NCI-H524 treated with DMSO at 0.1 percent for 48 hours (cell line): ENCODE measurements at places on chromosomes 6 and 20.

GRCh38 chr20:2103461-2104153 lies 2.0 kb downstream of the STK35 start:
- DNase-seq: no peak

- peak; percentile 43 for DNase-seq
Observed at GRCh38 chr6:167851370-167851952, 24.8 kb downstream of the AFDN start.

GRCh38 chr20:5670874-5671273 lies 79.3 kb upstream of the SHLD1 start:
- DNase-seq: no peak

- no peak for DNase-seq
Observed at GRCh38 chr6:82467338-82467737, 103.7 kb downstream of the TPBG start.

DNA sequence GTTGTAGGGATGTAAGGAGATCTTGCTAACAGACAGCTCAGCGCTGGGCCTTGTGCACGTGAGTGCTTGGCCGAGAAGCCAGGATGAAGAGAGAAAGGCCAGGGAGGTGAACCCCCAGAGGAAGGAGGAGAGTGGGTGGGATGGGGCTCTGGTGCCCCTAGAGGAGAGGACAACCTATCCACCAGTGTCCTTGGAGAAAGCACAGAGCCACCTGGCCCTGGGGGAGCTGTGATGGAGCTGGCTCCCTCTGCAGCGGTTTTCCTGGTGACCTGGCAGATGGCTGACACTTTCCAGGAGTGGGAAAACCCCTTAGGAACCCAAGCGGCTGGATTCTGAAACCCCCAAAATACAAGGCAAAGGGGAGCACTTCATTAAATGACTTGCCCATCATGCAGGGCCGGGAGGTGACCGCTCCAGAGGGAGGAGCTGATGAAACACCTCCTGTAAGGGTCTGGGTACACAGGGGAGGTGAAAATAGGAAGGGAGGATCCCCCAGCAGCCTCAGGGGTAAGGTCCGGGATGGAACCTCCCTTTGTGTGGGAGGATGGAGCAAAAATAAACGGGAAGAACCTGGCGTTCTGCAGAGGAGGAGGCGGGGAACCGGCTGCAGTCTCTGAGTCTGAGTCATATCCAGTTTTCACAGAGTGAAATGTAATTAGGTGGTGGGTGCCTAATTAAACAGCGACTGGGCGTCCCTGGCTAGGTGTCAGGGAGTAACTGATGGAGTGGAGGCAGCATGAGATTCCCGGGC lies 80.4 kb downstream of the SULF2 start:
- no peak for DNase-seq

GRCh38 chr20:15256676-15257568 lies 919.5 kb upstream of the FLRT3 start:
- no peak for DNase-seq

- DNase-seq: peak; percentile 95
Observed at GRCh38 chr6:15152700-15153099, 93.2 kb upstream of the JARID2 start.

DNA sequence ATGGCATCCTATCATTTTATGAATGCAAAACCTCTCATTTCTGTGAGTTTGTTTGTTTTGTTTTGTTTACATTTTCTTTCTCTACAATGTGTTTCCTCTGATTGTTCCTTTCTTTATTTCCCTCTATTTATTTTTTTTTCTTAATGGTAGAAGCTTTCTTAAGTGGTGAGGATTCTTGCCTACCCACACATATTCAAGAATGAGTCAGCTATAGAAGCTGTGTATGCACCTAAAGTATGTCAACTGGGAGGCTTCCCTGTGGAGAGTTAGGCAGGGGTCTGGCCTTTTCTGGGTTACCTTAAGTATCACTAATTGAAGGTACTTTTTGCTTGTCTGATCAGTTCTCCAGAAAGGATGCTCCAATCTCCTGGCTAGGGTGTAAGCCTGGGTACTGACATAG lies 354.0 kb downstream of the ESR1 start:
- DNase-seq: no peak

- DNase-seq: no peak
Observed at GRCh38 chr6:28496099-28496779, 19.4 kb downstream of the GPX6 start.

- DNase-seq: no peak
Observed at GRCh38 chr20:38317422-38317821, 13.5 kb downstream of the BPI start.

DNA sequence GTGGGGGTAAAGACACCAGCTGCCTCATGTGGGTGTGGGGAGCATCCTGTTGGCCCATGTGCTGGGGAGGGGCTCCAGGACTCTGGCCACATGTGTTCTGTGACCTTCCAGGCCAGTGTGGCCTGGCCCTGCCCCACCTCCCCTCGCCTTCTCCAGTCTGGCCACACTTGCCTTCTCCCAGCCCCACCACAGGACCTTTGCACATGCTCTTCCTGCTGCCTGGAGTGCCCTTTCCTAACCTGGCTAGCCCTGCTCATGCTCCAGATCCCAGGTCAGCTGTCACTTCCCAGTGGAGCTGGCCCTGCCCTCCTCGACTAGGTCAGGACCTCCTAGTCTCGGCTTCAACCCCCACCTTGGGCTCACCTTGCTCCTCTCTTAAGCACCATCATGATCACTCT lies 183.8 kb downstream of the CDH4 start:
- DNase-seq: no peak

- no peak for DNase-seq
Observed at GRCh38 chr6:44235269-44235668, 11.6 kb upstream of the HSP90AB1 start.

DNA sequence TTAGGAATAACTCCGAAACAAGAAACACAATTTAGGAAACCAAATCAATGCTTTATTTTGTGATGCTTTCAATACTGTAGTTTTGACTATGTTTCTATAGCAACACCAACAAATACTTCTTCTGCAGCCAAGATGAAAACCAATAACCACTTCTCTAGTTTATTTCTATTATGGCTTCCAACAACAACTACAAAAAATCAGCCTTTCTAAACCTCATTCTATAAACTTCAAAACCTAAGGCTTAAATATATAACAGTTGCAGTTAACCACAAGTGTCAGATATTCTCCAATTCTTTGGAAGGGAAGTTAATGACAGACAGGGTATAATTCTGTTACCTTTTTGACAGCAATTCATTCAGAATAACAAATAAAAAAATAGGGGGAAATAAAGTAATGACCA lies 80.9 kb downstream of the EPB41L2 start:
- no peak for DNase-seq

DNA sequence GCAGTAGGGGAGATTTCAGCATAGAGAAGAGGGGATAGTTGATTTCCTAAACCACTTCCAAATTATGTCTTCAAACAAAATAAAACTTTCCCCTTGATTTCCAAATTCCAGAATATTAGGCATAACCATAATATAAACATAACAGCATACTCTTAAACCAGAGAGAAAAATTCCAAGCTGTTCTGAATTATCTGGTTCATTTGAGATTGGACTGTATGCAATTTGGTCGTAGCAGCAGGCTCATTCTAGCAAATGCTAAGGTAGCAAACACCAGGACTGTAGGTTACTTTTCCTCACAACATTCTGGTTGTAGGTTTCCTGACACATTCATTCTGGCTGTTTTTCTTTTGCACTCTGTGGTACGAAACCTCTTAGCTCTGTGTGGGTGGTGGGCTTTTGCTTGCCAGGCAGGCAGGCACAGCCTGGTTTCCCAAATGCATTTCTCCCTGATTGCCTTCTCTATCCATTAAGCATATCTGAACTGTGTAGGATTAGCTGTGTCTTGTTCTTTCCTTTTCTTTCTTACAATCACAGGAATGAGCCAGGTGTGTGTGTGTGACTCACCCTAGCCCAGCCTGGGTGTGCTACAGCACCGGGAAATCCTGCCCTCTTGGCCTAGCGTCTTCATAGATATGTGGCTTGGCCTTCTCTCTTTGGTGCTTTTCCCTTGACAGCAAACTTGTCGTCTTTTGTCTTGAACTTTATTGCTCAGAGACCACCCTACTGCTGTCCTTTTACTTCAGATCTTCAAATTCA lies 77.1 kb downstream of the JARID2 start:
- DNase-seq: no peak

- DNase-seq: no peak
Observed at GRCh38 chr20:14341801-14342200, 4.4 kb upstream of the FLRT3 start.

GRCh38 chr20:48951646-48952045 lies 30.1 kb downstream of the ARFGEF2 start:
- DNase-seq: no peak

DNA sequence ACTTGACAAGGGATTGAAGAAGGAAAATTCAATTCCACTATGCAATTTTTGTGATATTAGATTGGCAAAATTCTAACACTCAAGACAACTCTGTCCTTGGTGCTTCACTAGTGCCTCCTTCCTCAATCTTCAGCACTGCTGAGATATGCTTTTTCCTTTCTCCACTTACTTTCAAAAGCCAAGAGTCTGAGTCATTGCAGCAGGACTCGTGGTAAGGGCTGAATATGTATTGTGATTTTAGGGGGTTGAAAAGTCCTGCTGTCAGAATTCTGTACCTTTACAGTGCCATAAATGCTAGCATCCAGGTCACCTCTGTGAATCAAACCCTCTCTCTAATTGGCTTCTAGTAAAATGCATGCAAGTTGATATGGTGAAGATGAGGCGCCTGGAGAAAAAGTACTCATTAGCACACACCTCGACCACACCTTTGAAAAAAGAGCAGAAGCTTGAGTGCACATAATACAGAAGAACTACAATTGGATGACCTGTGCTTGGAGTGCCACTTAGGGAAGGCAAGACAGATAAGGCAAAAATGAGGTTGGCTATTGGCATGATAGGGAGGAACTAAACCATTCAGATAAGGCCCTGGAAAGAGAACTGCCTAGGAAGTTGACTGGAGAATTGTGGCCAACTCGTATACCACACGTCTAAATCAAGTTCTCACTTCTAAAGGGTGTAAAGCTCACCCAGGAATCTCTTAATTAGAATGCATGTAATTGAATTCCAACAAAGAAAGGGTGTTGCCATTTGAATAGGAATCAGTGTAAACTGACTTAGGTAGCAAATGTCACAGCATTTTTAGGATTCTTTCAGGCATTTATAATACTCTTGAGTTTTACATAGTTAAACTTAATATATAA lies 43.6 kb upstream of the FAM83B start:
- DNase-seq: no peak

DNA sequence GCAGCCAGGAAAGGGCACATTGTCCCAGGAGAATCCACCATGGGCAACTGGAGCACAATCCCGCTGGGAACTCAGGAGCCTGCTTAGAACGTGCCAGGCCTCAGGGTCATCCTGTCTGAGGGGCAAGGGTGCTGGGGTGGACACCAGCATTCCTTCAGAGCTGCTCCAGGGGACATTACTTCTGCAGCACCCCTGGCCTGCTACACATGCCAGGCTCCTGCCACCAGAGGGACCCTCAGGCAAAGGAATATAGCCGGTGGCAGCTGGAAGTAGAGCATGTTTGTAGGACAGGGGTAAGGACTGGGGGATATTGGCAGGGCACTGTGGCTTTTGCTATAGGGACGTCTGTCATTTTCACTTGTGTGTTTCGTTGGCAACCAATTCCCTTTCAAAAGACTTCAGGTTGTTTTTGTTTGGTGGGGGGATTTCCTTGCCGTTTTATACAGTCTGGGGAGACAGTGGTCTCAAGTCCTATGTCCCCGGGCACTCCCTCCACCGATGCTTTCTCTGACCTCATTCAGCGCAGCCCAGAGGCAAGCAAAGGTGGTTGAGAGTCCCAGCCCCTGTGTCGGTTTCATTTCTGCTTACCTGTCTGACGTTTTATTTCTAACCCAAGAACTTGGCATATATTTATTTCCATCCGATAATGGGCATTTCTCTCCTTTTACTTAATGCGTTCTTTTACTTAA lies 130.8 kb downstream of the JPH2 start:
- DNase-seq: no peak

DNA sequence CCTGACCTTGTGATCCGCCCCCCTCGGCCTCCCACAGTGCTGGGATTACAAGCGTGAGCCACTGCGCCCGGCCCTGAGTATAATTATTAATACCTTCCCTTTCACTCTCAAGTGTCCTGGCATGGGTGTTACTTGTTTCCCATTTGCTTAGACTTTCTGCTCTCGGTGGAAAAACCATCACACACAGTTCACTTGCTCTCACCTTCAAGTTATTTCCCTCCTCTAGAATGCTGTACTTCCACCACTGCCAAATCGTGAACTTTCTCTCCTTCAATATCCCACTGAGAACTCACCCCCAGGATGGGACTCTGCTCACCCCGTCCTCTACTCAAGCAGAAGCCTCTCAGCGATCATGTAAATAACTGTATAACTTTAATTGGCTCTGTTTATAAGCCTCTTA lies 4.6 kb upstream of the HIVEP1 start:
- DNase-seq: no peak

- DNase-seq: no peak
Observed at GRCh38 chr6:112311950-112312547, 35.1 kb upstream of the RFPL4B start.

DNA sequence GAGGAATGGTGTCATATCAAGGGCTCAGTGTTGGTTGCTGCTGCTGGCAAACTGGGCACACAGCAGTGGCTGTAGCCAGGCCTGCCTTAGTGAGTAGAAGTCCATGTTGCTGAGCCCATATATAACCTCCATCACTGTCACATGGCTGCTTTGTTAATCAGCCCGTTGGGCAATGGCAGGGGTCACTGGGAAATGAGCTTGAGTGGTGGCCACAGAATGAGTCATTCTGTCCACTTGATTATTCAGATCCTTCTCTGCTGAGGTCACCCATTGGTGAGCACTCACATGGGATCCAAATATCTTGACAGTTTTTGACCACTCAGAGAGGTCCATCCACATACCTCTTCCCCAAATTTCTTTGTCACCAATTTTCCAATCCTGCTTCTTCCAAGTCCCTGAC lies 898.9 kb upstream of the EYS start:
- DNase-seq: no peak

DNA sequence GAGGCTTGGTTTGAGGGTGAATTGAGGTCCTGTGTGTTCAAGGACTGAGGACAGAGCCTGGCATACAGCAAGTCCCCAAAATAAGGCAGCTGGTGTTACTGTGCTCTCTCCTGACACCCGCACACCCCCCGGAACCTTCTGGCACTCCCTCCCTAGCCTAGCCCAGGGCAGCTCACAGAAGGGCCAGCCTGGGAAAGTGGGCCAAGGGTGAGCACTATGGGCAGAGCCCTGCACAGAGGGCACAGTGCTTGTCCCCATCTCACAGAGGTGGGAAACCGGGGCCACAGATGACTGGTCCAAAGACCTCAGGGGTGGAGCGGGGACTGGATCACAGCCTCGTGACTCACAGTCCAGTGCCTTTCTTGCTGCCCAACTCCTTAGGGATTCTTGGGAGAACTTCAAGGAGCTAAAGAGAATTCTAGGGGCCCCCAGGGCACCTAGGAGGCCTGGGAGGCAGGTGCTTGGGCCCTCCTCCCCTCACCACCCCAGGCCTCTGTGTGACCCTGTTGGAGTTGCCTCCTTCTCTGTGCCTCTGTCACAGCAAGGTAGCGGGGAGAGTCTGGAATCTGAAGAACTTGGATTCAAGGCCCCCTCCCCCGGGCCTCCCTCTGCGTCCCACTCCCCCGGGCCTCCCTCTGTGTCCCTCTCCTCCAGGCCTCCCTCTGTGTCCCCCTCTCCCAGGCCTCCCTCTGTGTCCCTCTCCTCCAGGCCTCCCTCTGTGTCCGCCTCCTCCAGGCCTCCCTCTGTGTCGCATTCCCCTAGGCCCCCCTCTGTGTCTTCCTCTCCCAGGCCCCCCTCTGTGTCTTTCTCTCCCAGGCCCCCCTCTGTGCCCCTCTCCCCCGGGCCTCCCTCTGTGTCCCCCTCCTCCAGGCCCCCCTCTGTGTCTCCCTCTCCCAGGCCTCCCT lies 13.5 kb downstream of the DLGAP4 start:
- no peak for DNase-seq

GRCh38 chr20:44170816-44171410 lies 16.1 kb downstream of the JPH2 start:
- DNase-seq: no peak

GRCh38 chr6:53917464-53917842 lies 122.6 kb downstream of the LRRC1 start:
- no peak for DNase-seq
